ENCODE measurements at places on chromosomes 12 and 14.

- no peak for DNase-seq
These were observed 25.9 kb downstream of the UBE2N start for GRCh38 chr12:93415723-93416464.

GRCh38 chr12:111816065-111816615 lies 25.9 kb upstream of the MAPKAPK5 start:
- DNase-seq: no peak

DNA sequence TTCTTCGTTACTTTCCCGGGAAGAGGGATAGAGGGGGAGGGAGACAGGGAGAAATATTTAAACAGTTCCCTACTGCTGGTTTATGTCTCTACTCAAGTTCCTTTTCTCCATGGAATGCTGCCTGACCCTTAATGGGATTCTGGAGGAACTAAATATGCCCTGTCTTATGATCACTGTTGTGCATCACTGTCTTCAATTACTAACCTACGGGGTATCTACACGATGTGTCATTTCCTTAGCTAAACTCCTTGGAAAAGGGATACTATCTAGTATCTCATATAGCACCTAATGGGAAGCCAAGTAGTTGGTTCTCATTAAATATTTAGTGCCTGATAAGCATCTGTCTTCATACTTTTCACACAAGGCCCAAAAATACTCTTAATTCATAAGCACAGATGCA lies 37.5 kb upstream of the FBLN5 start:
- DNase-seq: no peak

- no peak for DNase-seq
These were observed 11.3 kb downstream of the ACOT6 start for GRCh38 chr14:73623504-73624054.

DNA sequence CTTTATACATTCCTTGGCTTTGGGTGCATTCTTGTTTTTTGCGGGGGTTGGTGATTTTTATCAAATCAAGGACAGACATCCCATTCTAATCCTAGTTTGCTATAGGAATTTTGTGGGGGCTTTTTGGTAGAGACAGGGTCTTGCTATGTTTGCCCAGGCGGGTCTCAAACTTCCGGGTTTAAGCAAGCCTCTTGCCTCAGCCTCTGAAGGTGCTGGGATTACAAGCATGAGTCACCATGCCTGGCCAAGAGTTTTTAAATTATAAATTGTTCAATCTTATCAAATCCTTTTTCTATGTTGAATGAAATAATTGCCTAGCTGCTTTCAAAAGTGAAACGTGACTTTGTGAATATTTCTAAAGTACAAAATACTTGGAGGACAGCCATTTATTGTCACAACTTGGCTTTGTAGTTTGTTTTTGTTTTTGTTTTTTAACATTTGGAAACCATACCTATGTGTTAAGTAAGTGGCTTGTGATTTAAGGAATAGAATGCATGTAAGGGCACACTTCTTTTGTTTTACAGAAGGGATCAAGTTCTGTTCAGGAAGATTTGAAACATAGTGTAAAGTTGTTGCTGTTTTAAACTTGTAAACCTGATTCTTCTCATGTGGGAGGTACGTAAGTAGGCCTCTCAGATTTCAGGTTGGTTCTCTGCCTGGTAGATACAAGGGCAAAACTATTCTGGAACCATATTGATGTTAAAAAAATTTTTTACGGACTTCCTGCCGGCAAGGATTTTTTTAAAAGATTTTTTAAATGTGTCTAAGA lies 13.4 kb downstream of the MARK3 start:
- DNase-seq: no peak

All from activated T-cell treated with anti-CD3 and anti-CD28 coated beads for 48 hours (primary cell).